ENCODE measurements at places on chromosomes 16 and 17.

DNA sequence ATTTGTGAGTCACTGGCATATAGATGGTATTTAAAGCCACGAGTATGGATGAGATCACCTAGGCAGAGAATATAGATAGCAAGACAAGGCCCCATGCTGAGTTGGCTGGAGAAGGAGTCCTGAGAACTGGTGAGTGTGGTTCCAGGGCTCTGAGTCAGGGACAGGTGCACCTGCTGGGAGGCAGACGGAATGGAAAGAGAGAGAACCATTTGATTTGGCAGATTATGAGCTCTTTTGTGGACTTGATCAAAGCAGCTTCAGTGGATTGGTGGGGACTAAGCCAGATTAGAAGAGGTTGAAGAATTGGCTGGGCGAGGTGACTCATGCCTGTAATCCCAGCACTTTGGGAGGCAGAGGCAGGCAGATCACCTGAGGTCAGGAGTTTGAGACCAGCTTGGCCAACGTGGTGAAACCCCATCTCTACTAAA lies 4.3 kb upstream of the C16orf92 start:
- DNase-seq: peak; percentile 14

DNA sequence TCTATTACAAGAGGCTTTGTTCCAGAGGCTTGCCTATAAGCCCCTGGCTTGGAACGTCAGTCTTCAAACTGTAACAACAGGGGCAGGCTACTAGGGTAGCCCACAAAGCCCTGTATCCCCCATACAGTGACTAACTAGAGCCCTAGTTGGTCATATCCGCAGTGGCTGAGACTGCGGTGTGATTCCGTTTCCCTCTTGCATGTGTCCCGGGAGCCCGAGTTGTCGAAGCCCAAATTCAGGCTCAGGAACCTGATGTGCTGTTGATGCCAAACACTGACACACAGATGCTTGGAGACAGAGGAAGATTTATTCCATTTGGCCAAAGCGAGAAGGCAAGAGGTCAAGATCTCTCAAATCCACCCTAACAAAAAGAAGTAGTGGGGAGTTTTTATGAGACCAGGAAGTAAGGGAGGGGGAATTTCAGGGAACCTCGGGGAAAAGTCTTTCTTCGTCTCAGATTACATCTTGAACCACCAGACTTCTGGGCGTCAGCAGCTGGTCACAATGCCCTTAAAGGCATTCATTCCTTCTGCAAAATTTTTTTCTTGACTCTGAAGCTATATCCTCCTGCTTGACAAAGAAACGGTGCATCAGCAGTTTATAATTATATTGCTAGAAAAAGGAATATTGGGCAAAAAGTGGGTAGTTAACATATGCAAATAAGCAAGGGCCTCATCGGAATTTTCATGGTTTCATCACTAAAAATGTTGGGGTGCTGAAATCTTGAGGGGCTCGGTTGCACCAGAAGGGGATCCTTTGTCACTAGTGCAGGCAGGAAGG lies 879 bp downstream of the SLFN5 start:
- no peak for DNase-seq

GRCh38 chr17:43020789-43021740 lies 1.1 kb downstream of the VAT1 start:
- DNase-seq: peak; percentile 53

DNA sequence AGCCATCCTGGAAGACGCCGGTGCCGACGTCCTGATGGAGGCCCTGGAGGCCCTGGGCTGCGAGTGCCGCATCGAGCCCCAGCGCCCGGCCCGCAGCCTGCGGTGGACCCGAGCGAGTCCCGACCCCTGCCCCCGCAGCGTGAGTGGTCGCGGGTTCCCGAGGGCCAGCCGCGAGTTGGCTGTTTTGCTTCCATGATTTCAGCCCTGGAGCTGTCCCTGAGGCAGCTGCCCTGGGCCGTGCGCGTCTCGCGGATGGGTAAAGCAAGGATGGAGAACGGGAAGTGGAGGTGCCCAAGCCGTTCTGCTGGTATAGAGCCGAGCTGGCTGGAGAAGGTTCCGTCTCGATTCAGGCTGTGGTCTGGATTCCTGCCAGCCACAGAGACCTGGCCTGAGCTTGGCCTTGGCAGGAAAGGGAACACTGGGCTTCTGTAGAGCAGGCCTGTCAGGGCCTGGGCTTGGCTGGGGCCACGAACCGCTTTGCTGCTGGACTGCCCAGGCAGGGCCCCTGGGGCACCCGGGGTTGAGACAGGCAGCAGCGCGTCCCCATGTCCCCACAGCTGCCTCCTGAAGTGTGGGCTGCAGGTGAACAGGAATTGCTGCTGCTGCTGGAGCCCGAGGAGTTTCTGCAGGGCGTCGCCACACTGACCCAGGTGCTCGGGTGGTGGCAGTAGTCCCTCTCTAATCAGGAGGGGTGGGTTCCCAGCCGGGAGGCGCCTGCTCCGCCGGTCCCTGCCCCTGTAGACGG lies 941 bp upstream of the MRPS34 start:
- DNase-seq: no peak

- DNase-seq: no peak
Observed at GRCh38 chr16:13793841-13794409, 126.0 kb upstream of the ERCC4 start.

DNA sequence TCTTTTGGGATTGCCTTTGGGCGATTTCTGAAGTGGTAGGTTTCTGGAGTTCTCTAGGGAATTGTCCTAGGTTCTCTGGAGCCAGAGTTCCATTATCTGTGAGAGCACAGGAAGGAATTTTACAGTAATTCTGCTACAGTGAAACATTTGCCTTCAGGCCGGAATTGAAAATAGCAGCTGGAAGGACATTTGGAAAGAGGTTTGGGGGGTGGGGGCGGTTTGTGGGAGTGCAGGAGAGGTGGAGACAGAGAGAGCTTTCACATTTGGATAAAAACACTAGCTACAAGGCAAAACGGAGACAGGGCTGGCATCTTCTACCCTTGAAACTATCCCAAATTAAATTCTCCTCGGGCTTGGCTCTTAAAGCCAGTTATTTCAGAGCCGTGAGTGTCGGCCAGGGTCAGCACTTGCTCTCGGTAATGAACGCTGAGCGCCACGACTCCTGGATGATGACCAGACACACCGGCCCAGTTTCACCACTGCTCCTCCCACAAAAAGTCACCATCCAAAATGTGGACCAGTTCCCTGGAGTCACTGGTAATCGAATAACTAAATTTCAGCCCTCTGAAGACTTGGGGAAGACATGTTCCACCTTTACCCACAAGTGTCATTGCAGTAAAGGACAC lies 67.7 kb upstream of the TANC2 start:
- no peak for DNase-seq

DNA sequence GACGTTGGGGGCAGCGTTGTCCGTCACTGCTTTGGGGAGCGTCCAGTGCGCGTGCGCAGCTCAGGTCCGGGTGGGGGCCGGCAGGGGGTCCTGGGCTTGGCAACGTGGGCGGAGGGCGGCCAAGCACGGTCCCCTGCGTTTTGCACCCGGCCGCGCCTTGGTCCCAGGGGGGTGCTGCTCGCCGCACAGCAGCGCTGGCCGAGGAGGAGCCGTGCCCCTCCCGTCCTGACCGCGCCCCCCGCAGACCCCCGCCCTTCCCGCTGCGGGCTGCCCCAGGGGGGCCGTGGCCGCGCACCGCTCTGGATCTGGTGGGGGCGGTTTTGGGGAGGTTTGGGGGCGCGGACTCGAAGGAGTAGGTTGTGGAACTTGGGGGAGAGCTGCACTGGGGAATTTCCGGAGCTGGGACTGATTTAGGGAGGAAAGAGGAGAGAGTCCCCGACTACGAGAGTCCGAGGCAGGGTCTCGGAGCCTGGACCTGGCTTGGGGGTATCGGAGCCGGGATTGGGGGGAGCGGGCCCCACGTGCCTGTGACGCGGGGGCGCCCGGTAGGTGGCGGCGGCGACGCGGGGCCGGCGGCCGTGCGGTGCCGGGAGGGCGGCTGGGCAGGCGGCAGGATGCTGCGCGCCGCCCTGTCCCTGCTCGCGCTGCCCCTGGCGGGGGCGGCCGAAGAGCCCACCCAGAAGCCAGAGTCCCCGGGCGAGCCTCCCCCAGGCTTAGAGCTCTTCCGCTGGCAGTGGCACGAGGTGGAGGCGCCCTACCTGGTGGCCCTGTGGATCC lies at the start of gene SLC9A5:
Gene SLC9A5 (plus strand): TSS at position 579 of the 777 bp plus-strand sequence. CDS start 36 bp downstream, at position 615.
- peak; percentile 5 for DNase-seq

DNA sequence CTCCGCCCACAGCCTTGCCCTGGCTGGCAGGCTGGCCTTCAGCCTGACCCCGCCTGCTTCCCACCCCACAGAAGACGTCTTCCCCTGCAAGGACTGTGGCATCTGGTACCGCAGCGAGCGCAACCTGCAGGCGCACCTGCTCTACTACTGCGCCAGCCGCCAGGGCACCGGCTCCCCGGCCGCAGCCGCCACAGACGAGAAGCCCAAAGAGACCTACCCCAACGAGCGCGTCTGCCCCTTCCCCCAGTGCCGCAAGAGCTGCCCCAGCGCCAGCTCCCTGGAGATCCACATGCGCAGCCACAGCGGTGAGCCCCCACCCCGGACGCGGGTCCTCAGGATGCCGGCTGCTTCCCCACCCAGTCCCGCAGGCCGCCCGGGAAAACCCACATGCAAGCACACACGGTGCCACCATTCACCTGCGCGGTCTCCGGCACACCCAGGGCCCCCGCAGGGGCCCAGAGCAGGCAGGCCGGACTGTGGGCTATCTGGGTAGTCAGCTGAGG lies 38.2 kb upstream of the ZC3H18 start:
- DNase-seq: no peak

DNA sequence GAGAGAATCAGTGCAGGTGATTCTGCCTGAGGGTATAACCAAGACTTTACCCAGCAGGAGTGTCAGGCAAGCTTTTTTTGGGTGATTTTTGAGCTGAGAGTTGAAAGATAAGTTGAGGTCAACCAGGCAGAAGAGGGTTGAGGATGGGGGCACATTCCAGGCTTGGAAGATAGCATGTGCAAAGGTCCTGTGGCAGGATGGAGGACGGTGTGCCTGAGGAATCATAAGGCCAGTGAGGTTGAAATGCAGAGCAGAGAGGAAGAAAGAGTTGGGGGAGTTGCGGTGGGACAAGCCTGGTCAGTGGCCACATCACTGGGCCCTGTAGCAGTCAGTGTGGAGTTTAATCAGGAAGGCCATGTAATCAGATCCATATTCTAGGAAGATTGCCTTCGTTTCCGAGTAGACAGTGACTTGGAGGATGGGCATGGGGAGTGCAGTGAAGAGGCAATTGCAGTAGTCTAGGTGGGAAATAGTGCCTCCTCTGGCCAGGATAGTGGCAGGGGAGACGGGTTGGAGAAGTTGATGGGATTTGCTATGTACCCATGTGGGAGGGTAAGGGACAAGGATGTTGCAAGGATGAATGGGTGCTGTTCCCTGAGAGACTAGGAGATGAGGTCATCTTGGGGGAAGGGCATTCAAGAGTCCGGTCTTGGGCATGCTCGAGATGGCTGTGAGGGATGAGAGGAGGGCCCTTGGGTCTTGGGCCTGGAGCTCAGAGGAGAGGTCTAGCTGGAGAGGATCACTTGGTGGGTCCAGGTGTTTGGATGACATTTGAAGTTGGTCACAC lies 3.9 kb downstream of the PLEKHG4 start:
- DNase-seq: no peak

DNA sequence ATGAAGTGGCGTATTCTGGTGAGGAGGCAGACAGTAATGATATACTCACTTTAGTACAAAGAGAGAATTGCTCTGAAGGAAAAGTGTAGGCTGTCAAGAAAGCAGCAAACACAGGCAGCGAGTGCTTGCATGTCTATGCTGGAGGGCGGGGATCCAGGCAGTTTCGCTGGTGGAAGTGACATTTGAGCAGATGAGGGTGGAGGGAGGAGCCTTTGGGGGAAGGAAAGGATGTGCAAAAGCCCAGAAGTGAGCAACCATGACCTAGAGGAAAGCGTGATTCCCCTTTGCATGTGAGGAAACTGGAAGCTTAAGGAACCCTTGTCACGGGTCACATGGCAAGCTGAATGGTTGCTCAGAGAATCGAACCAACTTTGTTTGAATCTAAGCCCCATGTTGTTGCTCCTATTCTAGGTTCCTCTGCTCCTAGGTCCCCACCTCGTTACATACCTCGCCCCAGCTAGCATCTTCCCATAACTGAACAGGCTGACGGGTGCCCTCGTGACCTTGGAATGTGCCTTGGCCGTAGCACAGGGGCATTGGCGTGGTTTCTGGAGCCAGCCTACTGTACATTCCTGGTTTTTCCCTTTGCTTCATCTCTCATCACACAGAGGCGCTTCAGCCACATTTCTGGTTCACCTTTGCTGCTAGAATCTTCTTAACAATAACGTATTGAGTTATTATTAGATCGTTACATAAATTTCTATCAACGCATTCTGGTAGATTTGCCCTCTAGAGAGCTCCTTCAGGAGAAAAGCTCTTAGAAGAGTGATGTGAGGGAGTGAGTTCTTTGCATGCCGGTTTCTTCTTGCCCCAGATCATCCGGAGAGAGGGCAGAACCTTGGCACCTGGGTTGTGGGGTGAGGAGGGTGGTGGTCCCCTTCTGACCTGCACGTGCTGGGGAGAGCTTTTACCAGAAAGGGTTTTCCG lies 191.8 kb downstream of the SNX29 start:
- no peak for DNase-seq

DNA sequence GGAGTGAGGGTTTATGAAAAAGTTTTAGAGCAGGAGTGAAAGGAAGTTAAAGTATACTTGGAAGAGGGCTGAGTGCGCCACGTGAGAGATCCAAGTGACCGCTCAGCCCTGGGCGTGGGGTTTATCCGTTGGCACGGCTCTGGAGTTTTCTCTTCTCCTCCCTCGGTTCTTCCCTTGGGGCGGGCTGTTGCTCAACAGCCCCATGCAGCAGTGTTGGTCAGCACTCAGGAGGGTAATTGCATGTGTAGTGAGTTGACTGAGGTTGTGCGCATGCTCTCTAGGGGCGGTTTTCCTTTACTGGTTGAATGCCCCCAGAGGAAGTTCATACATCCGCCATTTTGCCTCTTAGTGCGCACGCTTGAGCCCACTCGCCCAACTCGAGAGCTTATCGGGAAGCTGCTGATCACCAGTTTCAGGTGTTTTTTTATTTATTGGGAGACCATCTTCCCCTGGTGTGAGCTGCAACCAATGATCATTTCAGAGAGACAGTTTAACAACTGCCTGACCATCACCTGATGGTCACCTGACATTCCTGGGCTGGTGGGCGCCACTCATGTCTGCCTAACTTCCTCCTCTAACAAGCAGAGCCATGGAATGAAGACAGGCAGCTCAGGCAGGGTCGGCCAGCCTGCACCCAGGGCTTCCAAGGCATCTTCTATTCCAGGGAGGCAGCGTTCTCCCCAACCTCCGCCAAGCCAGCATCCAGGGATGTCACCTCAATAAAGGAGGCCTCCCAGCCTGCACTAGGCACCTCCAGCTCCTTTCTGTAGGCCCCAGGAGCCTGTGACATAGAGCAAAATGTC lies 41.3 kb upstream of the DNAH17 start:
- DNase-seq: no peak

Measured in NCI-H345 (cell line).